ENCODE measurements at places on chromosomes 11 and 22.

GRCh38 chr11:12381875-12382274 is 4.5 kb downstream of the PARVA start:
- DNase-seq, result no peak

DNA sequence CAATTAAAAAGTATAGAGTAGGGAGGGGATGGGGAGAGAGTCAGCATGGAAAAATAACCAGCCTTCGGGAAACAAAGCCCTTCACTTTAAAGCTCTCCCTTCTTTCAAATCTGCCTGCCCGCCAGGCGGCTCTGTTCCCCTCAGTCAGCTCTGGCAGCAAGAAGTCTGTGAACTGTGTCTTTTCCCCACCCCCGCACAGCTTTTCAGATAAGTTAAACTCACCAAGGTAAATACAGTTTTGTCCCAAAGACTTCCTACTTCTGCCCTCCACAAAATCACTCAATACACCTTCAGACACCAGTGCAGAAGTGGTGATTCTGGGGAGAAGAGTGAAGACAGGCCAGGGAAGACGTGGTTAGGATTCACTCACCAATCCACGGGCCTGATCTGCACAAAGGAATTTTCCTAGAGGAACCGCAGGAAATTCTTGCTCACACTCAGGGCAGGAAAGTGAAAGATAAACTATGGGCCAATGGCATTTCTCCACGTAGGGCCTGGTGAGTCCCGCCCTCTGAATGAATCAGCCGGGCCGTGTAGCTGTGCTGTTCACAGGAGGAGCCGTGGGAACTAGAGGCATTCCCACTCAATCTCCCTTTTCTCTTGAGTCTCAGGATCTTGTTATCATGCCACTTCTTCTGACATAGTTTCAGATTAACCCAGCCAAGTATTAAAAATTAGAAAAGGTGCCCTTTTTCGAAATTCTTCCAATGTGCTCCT is at the start of gene TRIM5:
Gene TRIM5, minus strand, starts transcription at position 429 of the 717 bp plus-strand sequence. CDS start 4,897 bp downstream, outside the sequence.
- peak; percentile 91 for DNase-seq

DNA sequence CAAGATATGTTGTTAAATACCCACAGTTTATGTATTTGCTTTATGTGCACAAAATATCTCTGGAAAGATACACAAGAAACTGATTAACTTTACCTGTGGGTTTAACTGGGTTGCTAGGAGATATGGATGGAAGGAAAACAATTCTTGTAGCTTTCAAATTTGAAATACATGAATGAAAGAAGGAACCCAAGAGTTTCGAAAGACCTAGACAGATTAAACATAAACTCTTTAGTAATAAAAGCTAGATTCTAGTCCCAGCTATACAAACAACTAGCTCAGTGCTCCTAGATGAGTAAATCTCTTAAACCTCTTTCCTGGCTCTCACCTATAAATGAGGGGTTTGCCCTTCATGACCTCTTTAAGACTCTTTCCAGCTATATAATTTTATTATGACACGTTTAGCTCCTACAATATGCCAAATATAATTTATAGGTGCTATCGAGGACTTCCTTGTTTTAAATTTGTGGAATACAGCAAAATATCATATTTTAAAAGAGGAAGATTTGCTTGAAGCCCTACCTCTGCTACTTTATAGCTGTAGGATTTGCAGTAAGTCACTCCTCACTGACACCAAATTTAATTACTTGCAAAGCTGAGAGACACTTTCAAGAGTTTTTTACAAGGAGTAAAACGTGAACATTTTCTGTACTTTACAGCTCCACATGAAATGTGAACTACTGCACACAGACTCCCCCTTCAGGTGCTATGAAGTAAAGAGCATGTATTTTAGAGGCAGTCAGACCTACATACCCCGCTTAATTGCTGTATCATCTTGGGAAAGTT is 50.7 kb downstream of the RRAS2 start:
- DNase-seq, result no peak

DNA sequence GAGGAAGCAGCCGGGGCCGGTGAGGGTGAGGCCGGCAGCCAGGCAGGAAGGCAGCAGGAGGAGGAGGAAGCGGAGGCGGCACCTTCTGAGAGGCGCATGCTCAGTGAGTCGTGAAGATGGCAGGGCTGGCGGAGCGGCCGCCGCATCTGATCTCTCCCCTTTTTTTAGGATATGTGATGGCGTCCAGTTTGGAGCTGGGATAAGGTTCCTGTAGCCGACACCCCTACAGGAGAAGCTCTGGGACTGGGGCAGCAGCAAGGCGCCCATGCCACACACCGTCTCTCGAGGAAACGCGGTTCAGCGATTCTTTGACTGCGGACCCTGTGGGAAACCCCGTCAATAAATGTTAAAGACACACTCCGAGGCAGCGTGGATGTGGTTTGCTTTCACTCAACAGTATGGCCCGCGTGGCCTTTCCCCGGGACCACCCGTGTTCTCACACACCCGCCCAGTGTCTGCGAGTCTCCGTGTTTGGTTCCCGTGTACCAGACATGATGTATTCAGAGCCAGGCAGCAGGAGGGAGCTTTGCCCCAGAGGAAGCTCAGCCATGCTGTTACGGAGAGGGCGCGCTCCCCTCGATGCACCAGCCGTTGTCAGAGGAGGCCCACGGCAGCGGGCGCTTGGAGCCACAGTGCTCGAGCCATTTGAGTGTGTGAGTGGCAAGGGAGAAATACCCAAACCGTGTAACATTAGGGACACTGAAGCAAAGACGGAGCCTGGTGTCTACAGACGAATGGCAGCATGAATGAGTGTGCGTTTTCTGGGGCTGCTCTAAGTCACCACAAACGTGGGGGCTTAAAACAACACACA is 27.7 kb upstream of the PARVB start:
- DNase-seq, result peak; percentile 83

DNA sequence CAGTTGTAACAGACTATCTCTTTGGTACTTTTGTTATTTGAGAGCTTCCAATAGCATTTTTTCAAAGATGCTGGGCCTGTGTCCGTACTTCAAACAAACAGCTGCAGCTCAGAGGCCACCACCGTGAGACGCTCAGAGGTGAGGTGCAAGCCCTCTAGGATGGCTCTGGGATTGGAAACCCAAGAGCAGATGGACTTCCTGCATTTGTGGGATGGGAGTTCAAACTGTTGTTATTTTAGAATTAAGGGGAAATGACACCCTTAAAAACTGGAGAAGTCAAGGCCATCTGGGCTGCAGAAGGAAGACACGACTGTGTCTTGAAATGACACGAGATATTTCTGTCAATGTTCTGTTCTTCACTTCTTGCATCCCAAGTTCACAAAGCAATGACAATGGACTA is 9.2 kb upstream of the IL10RA start:
- no peak for DNase-seq

DNA sequence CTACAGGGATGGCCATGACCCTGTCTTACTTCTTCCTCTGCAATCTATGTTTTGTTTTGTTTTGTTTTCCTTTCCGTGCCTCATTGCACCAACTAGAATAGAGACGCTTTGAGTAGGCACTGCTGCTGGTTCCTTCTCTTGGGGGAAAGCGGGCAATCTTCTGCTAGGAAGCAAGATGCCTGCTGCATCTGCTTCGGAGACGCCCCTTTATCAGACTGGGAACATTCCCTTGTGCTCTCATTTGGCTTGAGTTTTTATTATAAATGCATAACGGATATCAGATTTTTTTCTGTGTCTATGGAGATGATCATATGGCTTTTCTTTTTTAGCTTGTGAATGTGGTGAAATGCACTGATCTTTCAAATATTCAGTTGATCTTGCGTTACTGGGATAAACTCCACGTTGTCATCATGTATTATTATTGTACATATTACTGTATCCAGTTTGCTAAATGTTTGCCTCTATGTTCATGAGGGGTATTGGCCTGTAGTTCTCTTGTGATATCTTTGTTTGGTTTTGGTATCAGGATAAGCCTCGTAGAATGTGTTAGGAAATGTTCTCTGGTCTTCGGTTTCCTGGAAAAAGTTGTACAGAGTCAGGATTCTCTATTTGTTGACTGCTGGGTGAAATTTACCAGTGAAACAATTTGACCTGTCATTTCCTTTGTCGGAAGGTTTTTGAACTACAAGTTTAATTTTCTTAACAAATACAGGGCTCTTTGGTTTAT is 23.4 kb upstream of the KRTAP5-6 start:
- peak; percentile 22 for DNase-seq

Measured in ureter (tissue), 1 donor.